ENCODE measurements at places on chromosomes 3 and 15. TPM values are rescaled to one million over a fixed set of nuclear protein-coding genes. Genes with fewer than 3 reads are reported as not detected.

CYP1A1 gene
- 1.0 TPM for total RNA-seq

FANCI gene
- total RNA-seq: 14.1 TPM

ATP13A5 gene
- not detected for total RNA-seq

HCLS1 gene
- 0.39 TPM for total RNA-seq

SLC9C1 gene
- not detected for total RNA-seq

CHRD gene
- total RNA-seq: not detected

MOBP gene
- not detected for total RNA-seq
